ENCODE measurements at places on chromosomes 6 and 20.

GRCh38 chr6:34238585-34239499, 2.2 kb downstream of the HMGA1 start:
- no peak for DNase-seq

DNA sequence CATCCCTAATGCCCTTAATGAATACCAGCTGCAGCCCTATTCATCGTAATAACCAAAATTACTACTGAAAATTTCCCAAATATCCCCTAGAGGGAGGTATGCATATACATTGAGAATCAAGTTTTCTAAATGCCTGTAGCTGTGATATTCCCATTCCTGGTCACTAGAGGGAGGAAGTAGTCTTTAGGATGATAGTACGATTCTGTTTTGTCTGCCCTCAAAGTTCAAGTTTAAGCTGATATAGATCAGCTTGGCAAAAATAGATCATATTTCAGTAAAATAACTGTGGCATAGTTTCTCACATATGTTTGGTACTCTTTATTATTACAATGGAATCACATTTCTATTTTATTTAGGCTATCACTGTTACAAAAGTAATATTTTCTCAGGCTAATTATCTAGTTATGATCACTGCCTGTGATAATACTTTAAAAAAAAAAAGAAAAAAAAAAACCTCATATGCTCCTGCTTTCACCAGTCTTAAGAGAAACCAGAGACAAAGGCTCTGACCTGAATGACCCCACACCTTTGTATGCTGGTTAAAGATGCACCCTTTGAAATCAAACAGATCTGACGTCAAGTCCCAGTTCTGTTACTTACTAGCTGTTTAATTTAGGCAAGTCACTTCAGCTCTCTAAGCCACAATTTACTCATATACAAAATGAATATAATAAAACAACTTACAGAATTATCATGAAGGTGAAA, 11.0 kb downstream of the TSPYL1 start:
- peak; percentile 38 for DNase-seq

GRCh38 chr20:5973172-5973571, 22.7 kb downstream of the MCM8 start:
- no peak for DNase-seq

- no peak for DNase-seq
These were observed 101.7 kb upstream of the PMEPA1 start for GRCh38 chr20:57811374-57812020.

DNA sequence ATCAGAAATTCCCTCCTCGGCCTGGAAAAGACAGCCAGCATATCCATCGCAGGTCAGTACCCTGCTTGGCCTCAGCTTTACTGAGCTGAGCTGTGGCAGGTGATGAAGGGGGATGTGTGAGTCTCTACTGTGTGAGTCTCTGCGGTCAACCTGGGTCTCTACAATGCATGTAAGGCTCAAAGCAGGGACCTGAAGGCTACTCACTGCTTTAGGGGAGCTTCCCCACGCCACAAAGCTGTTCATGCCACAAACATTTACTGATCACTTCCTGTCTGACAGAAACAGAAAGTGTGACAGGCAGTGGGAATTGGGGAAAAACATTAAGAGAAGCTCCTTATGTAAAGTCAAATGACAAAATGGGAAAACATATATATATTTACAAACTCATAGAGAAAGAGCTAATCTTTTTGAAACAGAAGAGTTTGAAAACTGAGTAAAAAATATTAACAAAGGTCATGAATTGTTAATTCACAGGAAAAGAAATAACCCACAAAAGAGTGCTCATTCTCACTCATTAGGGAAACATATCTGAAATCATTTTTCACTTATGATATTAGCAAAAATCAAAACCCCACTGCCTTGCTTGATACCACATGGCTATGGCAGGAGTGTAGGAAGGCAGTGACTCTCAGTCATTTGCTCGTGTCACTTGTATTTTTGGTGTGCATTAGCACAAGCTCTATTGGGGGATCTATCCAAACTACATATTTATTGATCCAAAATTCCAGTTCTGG, 5.8 kb downstream of the BTN3A3 start:
- peak; percentile 73 for DNase-seq

GRCh38 chr20:62776692-62777527, 19.4 kb upstream of the MRGBP start:
- peak; percentile 82 for DNase-seq

DNA sequence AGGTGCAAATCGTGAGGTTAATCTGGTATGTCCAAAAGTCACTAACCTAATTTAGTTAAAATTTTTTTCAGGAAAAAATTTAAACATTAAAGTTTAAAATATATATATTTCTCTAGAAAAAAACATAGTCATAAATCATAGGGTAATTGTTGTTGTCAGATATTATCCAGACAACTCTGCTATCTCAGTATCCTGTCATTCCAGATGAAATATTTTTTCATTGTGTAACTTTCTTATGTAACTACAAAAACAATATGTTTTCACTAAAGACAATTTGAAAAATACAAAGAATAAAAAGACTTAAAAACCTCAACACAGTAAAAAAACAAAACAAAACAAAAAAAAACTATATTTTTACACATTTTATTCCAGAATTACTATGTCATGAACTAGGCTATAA, 57.6 kb downstream of the TENT5A start:
- DNase-seq, result no peak

DNA sequence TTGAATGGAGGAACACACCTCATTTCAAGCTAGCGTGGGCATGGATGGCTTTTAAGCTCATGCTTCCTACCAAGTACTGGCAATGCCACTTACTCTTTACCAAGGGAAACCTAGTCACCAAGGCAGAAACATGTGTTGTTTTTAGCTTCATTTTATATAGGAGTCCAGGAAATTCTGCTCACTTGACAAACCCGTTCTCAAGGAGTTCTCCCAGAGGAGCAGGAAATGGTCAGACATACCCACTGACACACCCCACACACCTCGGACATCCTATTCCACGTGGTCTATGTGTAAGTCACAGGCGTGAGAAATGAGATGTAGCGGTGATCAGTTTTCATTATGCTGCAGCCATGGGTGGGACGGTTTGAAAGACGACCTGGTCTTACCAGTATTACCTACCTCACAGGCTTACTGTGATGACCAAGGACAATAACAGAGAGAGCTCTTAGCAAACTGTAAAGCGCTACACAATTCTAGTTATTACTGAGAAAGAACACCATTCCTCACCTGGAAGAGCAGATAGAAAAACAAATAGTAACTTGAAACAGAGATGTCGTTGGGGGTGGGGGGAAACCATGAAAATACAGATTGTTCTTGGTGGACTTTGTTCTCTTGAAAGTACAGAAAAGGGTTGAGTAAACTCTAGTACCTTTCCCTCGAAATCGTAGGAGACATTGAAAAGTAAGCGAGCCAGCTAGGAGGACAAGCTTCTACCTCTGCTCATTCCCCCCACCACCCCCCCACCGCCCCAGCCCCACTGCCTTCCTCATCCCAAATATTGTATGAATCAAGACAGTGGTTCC, 1.7 kb downstream of the CNKSR3 start:
- DNase-seq, result no peak

GRCh38 chr6:152241013-152241766, 396.0 kb downstream of the SYNE1 start:
- DNase-seq, result no peak

GRCh38 chr6:20417819-20418218, 16.1 kb downstream of the E2F3 start:
- DNase-seq, result no peak

DNA sequence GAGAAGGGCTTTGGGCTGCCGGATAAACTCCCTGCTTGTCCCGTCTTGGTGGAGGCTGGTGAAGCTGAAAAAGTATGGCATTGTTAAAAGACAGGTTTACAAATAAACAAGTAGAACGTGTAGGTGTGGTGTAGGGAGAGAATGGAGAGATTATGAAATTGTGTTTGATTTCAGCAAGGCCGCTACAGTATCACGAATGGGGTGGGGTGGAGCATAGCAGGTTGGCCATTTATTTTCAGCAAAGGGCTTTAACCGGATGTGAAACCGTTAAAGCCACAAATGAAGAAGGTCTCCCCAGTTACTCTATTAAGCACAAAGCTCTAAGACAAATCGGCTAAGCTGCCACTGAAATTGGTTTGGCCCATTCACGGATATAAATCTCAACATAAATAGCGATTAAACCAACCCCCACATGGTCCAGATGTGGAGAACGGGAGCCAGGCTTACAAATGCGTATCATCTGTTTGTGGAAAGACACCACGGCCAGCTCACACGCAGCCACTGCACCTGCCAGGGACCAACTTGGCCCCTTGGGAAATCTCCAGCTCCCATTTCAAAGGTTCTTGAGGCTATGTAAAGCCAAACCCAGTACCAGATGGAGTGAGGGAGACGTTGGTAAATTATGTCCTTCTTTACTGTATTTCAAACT, 94.0 kb downstream of the ZMYND8 start:
- no peak for DNase-seq

DNA sequence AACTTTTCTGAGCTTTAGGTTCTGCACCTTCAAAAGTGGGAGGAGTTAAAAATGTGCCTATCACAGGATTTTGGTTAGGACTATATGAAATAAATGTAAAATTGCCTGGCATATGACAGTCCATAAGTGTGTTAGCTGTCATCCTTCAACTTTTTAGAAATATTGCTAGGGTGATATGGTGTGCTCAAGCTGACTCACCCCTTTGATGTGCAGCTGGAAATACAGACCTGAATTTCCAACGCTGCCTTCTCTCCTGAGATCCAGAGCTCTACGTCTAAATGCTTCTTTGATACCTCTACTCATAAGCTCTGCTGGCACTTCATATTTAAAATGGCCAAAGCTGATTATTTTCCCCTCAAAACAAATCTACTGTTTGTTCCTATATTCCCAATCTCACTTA, 2.7 kb downstream of the SLC35B3 start:
- no peak for DNase-seq

- DNase-seq, result peak; percentile 56
These were observed 675 bp upstream of the TRERF1 start for GRCh38 chr6:42452171-42453030.

DNA sequence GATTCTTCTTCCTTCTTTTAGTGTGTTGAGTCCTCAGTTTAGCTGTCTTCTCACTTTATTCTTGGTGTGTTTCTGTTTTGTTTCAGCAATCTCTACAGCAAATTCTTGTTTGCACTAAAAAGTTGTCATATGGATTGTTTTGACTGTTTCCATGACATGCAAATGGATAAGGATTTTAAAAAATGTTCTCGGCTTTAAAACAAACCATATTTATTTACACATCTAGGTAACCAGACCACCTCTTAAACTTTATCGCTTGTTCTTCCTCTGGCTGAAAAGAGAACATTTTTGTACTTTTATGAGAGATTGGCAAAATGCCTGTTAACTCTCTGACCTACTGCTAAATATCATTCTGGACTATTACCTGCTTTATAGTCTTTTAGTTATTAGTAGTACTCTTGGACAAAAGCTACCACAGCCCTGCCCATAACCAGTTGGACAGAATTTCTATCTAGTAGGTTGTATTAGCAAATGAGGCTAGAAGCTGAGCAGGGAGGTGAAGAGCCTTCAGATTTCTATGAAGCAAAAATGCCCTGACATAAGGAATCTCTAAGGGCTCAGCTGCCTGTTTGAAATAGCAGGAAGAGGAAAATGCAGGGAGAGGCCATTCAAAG, 268.3 kb downstream of the CD109 start:
- no peak for DNase-seq

GRCh38 chr6:169251371-169251802, 2.3 kb downstream of the THBS2 start:
- DNase-seq, result no peak

DNA sequence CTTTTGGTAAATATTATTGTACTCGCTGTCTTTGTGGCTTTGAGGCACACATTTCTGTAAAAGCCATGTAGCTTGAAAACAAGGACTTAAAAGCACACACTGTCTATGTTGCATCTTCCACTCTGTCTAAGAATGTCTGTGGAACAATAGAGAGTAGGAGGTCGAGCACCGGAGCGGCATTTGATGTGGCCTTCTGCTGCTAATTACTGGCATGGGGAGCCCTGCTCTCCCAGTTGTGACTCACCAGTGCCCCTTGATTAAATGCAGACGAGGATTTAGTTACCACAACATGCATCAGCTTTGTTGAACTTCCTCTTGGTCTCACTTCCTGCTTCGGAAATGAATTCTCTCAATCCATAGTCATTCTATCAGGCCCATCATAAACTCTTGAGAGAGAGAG, 680.7 kb upstream of the SLC35B3 start:
- no peak for DNase-seq

- no peak for DNase-seq
These were observed 361.5 kb downstream of the EPM2A start for GRCh38 chr6:145373826-145374225.

- no peak for DNase-seq
These were observed 119.8 kb downstream of the NFATC2 start for GRCh38 chr20:51422514-51423289.

DNA sequence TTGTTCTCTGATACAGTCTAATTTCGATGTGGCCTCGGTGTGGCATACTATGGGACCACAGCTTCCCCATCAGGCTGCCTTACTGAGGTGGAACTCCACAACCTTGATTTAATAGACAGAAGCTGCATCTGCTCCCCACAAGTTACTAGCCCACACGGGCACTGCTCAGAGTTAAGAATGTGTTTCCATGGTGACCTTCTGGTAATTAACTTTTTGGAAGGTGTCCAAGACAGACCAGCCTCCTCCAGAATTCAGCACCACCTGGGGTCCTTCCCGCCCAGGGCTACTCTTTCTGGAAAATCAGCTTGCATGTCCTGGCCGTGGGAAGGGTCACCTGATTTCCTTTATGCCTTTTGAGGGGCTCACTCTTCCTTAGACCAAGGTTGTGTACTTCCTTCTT, 48.7 kb upstream of the CDH4 start:
- DNase-seq, result no peak

DNA sequence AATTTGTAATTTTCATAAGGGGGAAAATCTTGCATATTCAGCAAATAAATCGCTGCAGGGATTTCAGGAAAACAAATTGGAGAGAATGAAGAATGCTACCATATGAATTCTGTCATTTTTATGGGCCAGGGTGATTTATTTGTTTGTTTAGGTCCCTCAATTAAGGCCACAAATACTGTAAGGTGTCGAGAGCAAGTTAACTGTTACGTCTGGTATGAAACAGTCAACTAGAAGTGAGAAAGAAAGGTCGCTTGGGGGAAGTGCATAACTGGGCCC, 166.9 kb upstream of the TSHZ2 start:
- DNase-seq, result no peak
